Stimulated activated CD4-positive, alpha-beta T cell treated with anti-CD3 and anti-CD28 coated beads, Interleukin-4, amount 100 ng/mL, for 4 hours (primary cell): ENCODE measurements at places on chromosomes 1 and 21.

DNA sequence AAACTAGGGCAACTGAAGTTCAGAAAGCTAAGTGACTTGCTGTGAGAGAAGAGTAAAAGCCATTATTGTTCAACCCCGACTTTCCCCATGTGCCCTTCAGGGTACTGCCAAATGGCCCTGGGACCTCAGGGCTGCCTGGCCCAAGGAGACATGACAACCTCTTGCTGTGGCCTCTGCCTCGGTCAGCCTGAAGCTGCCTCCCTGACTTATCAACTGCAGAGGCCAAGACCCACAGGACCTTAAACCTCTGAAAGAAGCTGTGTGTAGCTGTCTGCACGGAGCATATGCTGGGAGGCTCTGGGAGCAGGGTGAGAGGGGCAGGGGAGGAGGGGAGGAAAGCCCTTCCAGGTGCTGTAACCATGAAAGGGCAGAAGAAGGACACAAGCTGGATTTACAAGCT is 35.9 kb downstream of the HMGB4 start:
- no peak for DNase-seq

GRCh38 chr1:198320759-198321158 is 164.0 kb downstream of the NEK7 start:
- DNase-seq: no peak

DNA sequence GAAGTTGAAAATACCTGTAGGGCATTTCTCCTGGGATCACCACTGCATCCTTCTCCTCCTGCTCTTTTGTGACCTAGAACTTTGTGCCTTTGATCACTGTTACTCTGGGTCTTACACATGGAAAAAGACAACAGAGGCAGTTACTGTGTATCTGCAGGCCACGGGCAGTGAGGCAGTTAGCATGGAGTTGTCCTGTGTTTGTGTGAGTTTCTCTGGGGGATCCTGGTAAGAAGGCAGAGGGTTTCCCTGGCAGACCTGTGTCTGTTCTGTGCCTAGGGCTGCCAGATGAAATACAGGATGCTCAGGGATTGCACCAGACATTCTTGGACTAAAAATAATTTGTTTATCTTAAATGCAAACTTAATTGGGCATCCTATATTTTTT is 44.4 kb upstream of the SCCPDH start:
- no peak for DNase-seq

GRCh38 chr1:157882580-157882979 is 41.0 kb upstream of the CD5L start:
- DNase-seq: no peak

DNA sequence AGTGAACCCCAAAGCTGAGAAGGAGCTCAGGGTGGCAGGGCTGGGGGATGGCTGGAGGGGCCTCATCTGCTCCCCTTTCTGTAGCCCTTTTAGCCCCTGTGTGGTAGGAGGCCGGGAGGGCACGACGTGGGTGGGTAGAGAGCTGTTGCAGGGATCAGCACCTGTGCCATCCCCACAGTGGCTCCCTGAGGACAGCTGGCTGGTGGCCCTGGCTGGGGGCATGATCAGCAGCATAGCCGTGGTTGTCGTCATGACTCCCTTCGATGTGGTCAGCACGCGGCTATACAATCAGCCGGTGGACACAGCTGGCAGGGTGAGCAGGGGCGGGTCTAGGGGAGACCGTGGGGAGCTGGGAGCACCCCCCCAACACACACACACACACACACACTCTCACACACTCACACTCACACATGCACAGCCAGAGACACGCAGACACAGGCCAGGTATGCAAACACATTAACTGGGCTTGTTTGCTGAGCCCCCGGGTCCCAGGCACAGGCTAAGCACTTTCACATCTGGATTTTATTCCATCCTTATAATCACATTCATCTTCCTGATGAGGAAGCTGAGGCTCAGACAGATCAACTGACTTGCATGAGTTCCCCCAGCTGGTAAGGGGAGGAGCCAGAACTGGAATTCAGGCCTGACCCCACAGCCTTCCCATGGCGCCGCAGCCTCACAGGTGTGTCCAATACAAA is 2.5 kb downstream of the SLC25A34 start:
- no peak for DNase-seq

GRCh38 chr1:3746830-3747521 is 5.3 kb upstream of the CCDC27 start:
- peak; percentile 85 for DNase-seq

- DNase-seq: no peak
Observed at GRCh38 chr1:243246916-243247315, 8.2 kb downstream of the CEP170 start.

GRCh38 chr21:38848187-38848609 is 42.5 kb downstream of the ETS2 start:
- no peak for DNase-seq

DNA sequence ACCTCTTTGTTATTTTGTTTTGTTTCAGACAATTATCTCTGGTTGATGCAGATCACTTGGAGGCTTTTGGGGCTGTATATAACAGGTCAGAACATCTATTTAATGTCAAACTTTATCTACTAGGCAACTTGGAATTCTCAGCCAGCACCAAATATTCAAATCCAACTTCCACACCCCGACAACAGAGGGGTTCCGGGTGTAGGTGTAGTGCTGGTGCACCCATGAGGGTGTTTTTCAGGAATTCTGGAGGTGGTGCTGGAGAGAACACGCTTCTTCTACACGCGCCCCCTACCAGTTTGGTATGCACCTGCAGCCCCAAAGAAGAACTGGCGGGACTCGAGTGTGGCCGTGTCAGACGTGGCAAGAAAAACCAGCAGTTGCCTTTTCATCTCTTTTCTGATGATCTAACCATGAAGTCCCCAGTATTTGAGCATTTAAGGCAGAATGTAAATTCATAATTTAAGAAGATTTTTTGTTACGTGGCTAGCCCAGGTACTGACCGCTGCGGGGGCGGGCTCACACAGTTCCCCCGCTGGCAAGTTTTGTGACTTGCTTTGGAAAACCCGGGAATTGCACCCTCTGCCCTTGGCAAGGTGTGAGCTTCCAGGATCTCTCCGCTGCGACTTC is 462 bp upstream of the TLCD4 start:
- DNase-seq: peak; percentile 54

DNA sequence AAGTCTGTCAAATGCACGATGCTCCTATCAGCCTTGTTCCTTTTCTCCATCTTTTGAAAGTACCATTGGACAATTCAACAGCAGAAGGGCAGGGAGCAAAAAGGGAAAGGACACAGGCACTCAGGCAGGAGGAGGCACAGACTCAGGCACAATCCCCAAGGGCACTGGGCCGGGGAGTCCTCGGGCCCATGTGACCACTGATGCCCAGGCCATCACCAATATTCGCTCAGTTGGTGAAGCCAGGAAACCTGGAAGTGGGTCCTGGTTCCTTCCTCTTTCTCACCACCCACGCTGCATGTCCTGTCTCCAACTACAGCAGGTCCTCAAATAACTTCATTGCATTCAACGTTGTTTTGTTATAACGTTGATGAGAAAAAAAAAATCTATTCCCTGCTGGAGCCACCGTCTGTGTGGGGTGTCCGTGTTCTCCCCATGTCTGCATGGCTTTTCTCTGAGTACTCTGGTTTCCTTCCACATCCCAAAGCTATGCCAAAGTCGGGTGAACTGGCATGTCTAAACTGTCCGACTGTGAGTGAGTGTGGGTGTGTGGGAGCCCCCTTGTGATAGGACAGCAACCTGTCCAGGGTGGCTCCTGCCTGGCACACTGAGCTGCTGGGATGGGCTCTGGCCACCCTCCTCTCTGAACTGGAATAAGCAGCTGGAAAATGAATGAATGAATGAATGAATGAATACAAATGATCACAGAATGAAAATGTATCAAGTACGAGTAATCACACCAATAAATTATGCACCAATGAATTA is 12.5 kb downstream of the NID1 start:
- DNase-seq: no peak

DNA sequence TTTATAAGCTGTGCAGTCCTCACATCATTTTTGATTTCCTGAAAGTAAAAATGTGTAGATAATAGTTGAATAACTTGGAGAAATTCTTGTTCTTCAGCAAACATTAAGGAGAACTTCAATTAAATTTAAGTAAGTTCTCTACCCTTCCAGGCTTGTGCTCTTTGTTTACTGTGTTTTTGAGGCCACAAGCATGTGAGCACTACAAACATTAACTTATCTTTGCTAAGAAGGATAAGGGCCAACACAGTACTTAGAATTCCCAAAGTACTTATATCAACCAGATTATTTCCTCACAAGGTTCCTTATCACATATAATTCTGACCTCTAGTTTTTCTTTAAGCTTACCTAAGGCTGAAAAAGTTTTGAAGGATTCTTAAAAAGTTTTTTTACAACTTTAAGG is 24.7 kb upstream of the RWDD3 start:
- DNase-seq: no peak

- DNase-seq: no peak
Observed at GRCh38 chr1:225044258-225044657, 114.8 kb downstream of the DNAH14 start.

DNA sequence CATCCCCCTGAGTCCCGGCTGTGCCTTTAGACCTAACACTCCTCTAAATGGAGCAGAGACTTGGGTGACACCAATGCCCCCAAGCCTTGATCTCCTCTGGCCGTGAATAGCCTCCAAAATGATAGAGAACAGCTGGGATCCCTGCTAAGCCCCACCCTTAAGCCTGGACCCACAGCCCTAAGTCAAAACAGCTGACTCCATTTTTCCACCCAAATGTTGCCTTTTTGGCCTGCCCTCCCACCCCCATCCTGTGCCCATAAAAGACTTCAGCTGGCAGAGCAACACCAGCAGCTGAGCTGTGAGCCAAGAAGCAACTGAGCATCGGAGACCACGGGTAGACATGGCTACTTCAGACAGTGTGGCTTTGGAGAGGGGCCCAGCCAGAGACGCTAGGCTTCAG is 420.8 kb downstream of the NPHP4 start:
- no peak for DNase-seq

GRCh38 chr1:11725616-11726015 is 10.3 kb upstream of the AGTRAP start:
- DNase-seq: no peak

- DNase-seq: no peak
Observed at GRCh38 chr1:243587823-243588560, 262.1 kb downstream of the AKT3 start.

DNA sequence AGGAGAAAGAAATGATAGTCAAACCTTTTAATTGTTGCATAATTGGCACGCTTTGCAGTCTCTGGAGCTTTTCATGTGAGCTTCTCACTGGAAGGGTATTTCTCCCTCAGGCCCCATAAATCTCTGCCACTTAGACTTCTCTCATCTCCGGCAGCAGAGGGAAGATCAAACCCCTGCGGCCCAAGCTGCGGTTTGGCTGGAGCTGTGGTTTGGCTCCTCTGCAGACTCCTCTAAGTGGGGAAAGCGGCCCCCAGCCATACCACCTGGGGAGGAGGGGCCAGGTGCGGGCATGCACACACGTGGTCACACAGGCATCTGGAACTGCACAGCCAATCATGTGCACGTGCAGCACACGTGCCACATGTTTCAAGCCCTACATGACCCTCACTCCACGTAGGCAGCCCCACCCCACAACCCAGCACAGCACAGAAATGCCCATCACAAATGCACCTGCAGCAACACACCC is 58.3 kb downstream of the UBE2T start:
- DNase-seq: no peak

GRCh38 chr1:221239792-221240191 is 360.5 kb downstream of the HLX start:
- DNase-seq: no peak

GRCh38 chr1:100152271-100152670 is 19.3 kb downstream of the TRMT13 start:
- no peak for DNase-seq

DNA sequence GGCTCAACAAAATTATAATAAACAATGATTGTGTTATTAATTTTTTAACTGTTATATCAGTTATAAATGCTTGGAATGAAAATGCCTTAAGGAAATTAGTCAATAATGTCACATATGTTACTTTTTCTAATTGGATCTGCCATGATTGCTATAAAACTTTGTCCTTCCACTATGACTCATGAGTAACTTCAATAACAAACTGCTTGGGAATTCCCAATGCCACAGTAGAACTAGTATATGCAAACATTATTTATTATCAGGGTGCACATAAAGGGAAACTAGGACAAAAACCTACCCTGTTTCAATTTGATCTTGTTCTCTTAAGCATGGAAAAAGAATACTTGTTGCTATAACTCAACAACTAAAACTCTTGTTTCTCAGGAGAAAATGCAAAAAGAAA is 59.1 kb upstream of the PDC start:
- no peak for DNase-seq

- no peak for DNase-seq
Observed at GRCh38 chr1:17287130-17287776, 20.7 kb upstream of the PADI4 start.

DNA sequence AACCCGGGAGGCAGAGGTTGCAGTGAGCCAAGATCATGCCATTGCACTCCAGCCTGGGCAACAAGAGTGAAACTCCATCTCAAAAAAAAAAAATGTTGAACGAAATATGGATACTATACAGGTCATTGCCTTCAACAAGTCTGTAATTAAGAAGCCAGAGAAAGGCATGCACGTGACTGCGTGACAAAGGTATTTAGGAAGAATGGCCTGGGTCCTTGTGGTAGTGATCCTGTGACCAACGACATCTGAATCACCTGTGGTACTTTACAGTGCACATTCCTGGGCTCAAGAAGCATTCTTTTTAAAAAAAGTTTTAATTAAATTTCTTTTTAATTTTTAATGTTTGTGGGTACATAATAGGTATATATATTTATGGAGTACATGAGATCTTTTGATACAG is 115.0 kb downstream of the GREM2 start:
- no peak for DNase-seq

GRCh38 chr1:37633040-37633937 is 1.4 kb downstream of the RSPO1 start:
- DNase-seq: no peak

DNA sequence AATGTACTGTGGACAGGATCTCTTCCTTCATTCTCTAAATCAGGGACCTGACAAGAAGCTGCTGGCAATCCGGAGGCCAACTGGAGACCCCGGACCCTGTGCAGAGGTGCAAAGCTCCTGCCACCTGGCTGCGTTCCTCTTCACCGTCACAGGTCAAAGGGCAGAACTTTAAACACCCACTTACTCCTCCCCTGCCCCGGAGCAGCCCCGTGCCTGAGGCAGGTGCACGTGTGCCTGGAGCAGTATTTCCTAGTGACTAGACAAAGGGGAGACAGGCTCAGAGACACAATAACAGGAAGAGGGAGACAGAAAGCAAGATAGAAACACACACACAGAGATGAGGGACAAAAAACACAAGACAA is 6.6 kb upstream of the PIGC start:
- no peak for DNase-seq

- DNase-seq: no peak
Observed at GRCh38 chr1:198865319-198865718, 226.5 kb downstream of the PTPRC start.

- no peak for DNase-seq
Observed at GRCh38 chr1:61330018-61330417, 247.7 kb downstream of the NFIA start.
